ENCODE measurements at places on chromosomes 6 and 20. TPM values are rescaled to one million over a fixed set of nuclear protein-coding genes. Genes with fewer than 3 reads are reported as not detected.

GGTLC1 gene
- not detected for polyA plus RNA-seq

DNA sequence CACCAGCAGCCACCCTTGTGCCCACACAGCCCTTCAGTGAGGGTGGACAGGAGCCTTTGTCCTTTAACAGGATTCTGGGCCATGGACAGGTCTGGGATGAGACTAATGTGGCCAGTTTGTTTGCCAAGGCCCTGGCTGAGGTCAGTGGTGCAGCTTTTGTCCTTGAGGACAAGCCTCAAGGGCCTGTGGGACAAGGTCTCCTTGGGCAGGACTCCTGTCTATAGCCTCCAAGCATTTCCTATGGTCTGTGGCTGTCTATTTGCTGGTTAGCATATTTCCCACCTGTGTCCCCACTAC lies 44.1 kb downstream of the SUN5 start:
- DNase-seq, result no peak

DNA sequence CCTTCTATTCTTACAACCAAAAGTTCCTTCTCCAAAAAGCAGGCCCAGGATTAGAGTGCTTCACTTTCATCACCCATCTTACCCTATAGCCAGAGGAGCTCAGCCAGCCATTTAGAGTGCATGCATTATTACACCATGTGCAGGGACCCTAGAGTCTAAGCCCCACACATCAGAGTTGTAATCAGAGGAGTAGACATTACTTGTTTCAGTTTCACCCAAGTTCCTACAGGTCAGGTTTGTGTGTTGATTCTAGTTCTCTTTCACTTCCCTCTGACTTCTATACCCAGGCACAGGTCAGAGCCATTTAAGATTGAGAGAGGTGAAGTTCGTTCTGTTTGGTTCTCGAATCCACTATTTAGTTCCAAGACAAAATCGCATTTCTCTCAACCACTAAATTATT lies 16.3 kb upstream of the ARFGEF3 start:
- no peak for DNase-seq

GRCh38 chr6:138503881-138504680 lies 4.8 kb upstream of the NHSL1 start:
- DNase-seq, result no peak

DNA sequence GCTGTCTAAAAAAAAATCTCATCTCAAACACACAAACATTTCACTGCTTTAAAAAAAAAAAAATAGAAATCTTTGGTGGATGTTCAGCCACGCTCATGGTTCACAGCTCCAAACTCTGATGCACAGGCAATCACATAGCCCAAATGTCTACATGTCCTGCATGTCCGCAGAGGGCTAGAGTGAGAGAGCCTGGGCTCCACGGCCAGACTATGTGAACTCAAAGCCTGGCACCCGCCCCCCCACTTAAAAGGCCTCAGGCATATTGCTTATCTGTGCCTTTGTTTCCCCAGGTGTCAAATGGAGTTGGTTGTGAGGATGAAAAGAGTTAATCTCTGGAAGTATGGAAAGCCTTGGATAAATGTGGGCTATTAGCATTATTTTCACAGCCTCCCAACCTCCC lies 10.5 kb upstream of the PTGIS start:
- no peak for DNase-seq

DNA sequence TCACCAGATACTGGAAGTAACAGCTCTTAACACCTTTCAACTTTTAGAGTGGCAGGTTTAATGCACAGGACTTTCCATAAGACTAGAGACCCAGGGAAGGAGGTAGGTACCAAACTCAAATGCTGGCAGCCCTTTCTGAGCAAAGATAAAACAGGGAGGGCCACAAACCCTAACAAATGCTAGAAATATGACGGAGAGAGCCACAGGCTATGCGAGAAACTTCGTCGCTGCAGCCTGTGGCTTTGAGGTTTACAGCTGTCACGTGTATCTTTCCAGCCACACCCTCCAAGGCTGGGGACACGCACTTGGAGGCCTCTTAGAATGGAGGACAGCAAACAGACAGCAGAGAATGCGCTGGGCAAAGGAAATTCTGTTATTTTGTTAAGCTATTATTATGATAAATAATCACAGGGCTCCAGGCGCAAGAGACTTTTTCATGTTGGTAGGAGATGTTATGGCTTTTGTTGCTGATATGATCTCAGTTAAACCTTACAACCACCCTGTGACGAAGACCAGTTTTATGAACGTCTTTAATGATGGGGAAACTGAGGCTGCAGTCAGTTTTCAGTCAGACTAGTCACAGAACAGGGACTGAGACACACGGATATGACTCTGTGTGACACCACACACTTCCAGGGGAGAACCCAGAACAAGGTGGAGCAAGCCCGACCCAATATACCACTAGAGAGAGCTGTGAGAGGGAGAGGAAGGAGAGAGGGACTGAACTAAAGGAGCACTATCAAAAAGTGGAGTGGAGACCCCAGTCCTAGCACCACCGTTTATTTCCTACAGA lies 2.0 kb downstream of the TRAM2 start:
- DNase-seq, result no peak

GRCh38 chr20:2596673-2597279 lies 55.7 kb upstream of the NOP56 start:
- DNase-seq, result no peak

- DNase-seq, result no peak
Measured at GRCh38 chr6:2622671-2623070, 128.1 kb downstream of the MYLK4 start.

- DNase-seq, result no peak
Measured at GRCh38 chr20:50498071-50498776, 12.0 kb upstream of the PTPN1 start.

MYH7B gene
- polyA plus RNA-seq, result 0.88 TPM

DNA sequence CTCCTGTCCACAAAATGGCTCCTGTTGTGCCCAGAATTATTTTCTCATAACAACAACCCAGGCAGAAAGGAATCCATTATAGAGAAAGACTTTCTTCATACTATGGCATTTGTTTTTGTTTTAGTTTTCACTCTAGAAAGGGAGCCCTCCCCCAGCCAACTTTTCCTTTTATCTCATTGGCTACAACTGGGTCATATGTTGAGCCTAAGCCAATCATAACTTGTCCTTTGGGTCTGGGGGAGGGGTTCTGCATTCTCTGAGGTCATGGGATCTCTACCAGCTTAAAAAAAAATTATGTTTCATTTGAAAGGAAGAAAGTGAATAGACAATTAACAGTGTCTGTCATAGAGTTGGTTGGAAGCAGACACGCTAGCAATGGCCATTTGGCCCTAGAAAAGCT lies 177.6 kb downstream of the AIG1 start:
- DNase-seq, result no peak

GRCh38 chr6:153108315-153108714 lies 22.8 kb downstream of the RGS17 start:
- no peak for DNase-seq

- peak; percentile 45 for DNase-seq
Measured at GRCh38 chr6:160930547-160931377, 60.8 kb upstream of the MAP3K4 start.

HAO1 gene
- polyA plus RNA-seq, result 0.15 TPM

DNA sequence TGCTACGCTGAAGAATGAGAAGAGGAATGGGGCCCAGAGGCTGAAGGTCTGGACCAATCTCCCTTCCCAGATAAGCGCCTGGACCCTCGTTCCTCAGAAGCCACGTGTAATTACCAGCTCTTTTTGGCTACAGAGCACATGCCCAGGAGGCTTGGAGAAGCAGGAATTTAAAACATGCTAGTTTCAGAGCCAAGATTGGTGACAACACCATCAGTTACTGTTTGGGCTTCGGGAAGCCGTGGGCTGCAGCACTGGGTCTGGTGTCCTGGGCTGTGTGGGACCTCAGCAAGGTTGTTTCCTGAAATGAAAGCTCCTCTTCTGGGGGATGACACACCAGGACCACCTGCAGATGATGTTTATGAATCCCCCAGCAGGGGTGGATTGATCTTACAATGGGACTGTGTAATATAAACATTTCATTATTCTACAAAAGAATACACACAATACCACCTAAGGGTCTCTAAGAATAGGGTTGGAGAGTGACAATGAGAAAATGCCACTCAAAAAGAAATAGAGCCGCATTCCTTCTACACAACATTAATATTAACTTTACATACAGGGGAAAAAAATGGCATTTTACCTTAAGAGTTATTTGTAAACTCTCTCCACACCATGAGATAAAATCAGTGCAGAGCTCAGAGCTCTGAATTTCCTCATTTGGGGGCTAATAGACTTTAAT lies 207.8 kb upstream of the FOXQ1 start:
- DNase-seq, result no peak

LY6G6C gene
- polyA plus RNA-seq, result 0.28 TPM

DNA sequence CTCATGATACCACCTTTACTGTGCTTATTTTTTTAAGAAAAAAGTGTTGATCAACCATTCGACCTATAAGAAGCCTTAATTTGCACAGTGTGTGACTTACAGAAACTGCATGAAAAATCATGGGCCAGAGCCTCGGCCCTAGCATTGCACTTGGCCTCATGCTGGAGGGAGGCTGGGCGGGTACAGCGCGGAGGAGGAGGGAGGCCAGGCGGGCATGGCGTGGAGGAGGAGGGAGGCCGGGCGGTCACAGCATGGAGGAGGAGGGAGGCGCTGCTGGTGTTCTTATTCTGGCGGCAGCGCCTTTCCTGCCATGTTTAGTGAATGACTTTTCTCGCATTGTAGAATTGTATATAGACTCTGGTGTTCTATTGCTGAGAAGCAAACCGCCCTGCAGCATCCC lies 15.6 kb upstream of the SLC22A1 start:
- DNase-seq, result no peak

GRCh38 chr20:36871640-36872570 lies 4.0 kb upstream of the TLDC2 start:
- no peak for DNase-seq

PGC gene
- polyA plus RNA-seq, result not detected

GRCh38 chr6:160973311-160974250 lies 18.0 kb upstream of the MAP3K4 start:
- DNase-seq, result no peak
